T-helper 2 cell treated with Interferon-gamma antibody and Interleukin-4, amounts not matched to agents 5 μg/mL and 100 μg/mL, for 36 hours (primary cell): ENCODE measurements at places on chromosomes 2 and 18.

DNA sequence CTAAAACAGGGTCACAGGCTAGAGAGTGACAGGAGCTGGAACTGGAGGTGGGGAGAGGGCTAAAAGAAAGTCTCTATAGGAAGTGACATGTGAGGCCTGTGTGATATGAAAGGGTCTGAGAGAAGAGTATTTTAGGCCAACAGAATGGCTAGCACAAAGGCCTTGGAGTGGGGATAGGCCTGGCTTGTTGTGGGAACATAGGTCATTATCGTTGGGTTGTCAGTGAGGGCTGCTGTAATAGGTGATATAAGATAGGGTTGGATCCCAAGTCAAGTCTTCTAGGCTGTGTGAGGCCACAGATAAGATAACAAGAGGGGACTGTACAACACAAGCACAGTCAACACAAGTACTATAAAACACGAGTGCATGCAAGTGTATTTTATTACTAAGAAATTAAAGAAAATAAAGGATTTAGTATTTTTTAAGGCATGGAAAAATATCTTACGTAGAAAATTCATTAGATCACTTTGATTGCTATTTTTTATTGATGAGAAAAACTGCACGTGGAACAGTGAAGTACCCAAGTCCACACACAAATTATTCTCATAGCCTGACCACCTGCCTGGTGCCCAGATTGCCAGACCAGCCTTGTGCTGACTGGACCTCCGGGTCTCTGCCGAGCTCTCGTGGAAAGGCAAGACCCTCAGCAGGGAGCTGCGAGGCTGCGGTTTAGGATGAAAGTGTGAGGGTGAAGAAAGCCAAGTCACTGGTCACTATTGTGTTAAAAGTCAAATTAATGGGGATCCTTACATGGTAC lies 14.1 kb downstream of the LTBP1 start:
- DNase-seq: no peak

GRCh38 chr18:31617031-31617717 lies 25.5 kb downstream of the TTR start:
- no peak for DNase-seq

DNA sequence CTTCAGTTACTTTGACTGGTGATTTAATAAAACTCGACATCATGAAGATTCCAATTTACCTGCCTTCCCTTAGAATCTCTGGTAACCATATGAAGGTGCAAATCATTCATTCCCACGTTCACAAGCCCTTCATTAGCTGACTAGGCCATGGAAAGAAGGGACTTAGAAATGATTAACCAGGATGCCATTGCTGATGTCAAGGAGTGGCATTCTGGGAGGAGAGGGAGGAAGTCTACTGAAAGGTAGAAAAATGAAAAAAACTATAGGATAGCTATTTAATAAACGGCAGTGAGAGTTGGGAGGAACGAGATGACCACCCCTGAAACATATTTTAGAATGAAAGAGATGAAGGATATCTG lies 1.4 kb downstream of the ATIC start:
- no peak for DNase-seq

DNA sequence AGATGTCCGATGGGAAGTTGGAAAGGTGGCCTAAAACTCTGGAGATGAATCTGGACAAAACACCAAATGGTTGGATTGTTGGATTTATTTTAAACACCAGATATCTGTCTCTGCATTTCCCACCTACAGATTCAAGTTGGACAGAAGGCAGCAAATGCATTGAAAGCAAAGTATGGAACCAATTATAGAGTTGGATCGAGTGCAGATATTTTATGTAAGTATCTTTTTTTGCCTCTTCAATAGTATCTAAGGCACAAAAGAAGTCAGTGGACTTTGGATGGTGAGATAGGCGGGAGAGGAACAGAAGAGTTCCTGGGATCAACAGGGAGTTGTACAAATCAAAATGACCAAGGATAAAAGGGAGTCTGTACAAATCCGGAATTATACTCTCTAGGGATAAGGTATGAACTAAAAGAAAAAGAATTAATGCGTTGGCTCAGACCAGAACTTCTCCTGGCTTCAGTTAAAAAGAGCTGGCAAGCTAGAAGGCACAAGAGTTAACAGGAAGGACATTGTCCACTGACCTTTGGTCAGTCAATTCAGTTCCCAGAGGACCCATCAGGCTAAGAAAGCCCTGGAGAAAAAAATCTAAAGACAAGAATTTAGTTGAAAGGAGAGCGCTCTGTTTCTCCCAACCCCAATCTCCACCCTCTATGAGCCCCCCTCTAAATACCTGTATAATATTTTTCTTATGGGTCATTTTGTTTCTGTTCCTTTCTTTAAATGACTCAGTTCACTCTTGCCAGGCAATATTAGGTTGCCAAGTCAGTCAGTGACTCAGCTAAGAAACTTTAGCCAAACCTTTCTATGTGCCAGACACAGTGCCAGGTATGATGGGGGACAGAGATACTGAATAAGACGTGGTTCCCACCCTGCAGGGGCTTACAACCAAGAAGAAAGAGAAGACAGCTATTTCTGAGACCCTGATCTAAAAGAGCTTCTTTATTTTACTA lies 29.1 kb downstream of the CPO start:
- no peak for DNase-seq

GRCh38 chr18:79903787-79904356 lies 47.6 kb downstream of the SLC66A2 start:
- no peak for DNase-seq

DNA sequence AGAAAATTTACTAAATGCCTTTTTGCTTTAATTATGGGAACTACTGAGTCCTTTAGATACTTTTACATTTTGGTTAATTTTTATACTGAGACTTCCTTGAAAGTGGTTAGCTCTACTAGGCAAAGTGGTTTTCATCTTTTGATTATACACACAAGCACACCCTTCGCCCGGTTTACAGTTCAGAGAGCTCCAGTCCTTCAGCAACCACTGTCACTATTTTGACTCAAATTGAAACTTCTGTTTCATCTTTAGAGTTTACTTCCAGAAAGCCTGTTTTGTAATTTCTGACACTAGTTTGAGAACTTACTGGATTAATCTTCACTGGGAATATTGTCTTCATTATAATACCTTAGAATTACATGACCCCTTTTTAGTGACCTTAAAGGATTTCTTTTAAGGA lies 140.3 kb upstream of the FOSL2 start:
- DNase-seq: peak; percentile 49

DNA sequence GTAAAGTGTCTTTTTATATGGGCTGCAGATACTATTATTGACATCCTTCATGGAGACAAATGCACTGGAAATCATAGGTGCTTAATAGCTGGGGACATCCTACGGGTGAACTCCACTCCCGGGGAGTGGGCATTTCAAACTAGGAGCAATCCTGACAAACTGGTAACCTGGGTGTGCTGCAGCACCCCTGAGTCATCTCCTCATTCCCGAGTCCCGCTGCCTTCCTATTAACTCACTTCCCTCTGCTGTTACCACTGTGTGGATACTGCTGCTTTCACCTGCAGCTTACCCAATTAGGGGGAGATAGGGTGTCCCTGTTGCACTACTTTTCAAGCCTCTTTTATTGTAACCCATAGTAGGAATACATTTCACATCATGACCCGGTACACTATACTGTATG lies 134.2 kb downstream of the RAPGEF4 start:
- DNase-seq: no peak

DNA sequence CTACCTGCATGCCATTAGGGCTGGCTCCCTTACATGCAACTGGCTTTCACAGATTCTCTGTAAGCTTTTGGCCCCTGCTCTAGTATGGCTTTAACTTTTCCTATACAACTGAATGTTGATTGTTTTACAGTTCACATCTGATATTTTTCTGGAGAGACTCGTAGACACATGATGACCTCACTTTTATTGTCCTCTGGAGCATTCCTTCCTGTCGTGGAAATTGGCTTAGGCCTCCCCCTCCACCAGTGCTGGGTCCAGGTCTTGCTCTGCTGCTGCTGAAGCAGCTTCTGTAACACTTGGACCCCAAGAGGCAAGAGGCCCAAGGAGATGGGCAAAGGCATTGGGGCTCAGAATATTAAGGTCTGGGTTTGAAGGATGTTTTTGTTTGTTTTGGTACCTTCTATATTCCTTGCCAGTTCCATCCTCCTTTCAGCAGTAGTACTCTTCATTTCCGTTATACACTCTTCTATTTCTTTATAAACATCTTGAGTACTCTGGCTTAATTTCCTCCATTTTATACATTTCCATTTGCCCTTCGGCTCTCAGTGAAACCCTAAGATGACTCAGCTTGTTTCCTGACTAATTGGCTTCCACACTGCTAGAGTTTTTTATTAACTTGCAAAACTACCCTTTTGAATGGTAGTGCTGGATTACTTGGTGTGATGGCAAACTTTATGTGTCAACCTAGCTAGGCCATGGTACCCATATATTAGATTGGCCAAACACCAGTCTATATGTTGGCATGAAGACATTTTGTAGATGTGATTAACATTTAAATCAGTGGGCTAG lies 219.8 kb downstream of the CDCA7 start:
- no peak for DNase-seq

- DNase-seq: no peak
These were observed 14.8 kb upstream of the PSD4 start for GRCh38 chr2:113158884-113159553.

DNA sequence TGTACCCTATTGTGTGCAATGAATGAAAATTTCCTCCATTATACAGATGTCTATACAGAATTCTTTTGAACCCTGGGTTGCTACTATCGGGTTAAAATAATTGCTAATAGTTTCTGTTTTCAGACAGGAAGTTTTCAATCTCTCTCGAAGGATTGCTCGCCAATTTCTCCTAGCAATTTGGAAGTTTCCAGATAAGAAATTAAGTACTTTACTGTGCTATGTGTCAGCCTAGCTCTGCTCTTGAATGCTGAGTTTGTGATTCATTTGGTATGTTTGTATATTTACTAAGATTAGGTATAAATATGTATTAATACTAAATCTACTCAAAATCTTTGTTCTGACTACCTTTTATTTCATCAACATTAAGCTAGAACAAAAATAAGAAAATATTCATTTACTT lies 74.6 kb upstream of the ARL5A start:
- no peak for DNase-seq

- DNase-seq: peak; percentile 89
These were observed at the start of gene EFR3B for GRCh38 chr2:25041928-25042320. Gene EFR3B, plus strand, starts transcription at chr2:25042076. Its CDS starts 237 bp downstream, at chr2:25042313.

- no peak for DNase-seq
These were observed 41.5 kb downstream of the SP140 start for GRCh38 chr2:230267059-230267458.

GRCh38 chr2:160288324-160288723 lies 88.3 kb upstream of the ITGB6 start:
- DNase-seq: no peak

DNA sequence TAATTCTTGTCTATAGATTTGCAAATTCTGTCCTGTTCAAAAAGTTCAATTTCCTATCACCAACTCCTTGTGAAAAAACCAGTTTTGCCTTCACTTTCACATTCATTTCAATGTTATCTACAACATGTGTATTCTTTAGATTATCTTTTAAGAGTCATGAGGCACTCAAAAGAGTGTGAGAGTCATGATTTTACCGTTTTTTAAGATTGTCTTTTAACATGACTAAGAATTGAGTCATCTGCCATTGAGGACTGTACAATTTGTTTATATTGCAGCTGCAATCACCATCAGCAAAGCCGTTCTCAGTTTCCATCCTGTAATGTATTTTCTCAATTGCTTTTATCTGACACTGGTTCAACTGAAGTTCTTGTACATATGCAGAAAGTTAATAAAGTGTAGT lies 275.8 kb downstream of the LNPK start:
- DNase-seq: no peak

GRCh38 chr2:204896146-204896545 lies 350.9 kb downstream of the PARD3B start:
- DNase-seq: no peak

DNA sequence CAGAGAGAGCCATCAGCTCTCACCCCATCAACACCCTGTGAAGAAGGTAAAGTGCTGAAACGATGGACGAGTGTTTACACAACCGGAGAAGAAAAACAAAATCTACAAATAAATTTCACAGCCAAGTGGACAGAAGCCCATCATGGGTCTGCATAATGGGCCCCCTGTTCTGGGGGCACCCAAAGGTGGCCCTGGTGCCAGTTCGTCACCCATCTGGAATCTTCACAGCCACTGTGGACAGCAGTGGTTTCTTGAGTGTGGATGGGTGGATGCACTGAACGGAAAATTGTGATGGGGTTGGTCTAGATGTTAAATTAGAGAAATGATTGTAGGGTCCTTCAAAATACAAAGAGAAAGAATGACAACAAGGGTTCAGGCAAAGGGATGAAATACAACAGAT lies 38.8 kb downstream of the ANKMY1 start:
- no peak for DNase-seq

- no peak for DNase-seq
These were observed 56.8 kb upstream of the ETAA1 start for GRCh38 chr2:67340133-67341011.

DNA sequence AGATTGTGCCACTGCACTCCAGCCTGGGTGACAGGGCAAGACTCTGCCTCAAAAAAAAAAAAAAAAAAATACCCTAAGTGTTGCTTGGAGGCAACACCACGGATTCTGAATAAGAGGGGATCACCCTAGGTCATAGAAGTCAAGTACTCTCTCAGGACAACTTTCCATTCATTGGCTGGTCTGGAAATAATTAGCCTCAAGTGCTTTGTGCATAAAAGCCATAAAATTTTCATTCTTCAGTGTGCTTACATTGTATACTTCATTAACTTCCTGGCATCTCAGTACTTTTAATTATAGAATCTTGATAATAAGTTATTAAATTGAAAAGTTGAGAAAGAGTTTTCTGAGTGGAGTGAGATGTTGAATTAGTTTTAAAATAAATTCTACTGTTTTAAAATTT lies 876.1 kb upstream of the FAM98A start:
- no peak for DNase-seq

DNA sequence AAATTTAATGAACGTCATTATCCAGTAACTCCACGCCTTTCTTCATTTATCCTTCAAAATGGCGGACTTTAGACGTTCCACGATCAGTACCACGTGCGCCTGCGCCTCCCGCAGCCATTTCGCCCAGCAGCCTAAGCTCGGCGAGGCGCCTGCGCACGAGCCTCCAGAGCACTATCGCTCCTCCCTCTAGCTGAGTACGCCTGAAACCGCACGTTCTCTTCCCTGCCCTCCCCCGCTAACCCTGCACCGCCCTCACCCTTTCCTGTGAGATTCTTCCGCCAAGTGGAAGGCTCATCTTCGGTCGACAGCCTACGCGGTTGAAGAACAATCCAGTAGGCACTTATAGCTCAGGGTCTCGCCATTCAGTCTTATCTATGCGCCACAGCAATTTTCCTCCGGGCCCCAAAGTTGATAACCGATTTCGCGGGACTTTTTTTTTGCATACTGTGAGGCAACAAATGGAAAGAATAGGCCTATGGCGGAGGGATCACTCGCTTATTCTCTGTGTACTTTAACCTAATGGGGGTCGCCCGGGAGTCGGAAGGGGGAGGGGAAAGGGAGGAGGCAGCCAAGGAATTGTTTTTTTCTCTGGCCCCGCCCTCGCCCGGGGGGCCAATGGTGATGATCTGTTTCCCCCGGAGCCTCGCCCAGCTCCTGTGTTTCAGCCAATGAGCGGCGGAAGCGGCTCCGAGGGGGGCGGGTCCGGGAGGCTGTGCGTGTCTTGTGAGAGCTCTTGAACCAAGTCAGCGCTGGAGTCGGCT lies at the start of gene KDM3A:
Gene KDM3A (plus strand): TSS at position 741 of the 761 bp plus-strand sequence. CDS start 677 bp downstream, outside the sequence.
- DNase-seq: peak; percentile 99

GRCh38 chr2:101382442-101382841 lies 4.9 kb downstream of the CREG2 start:
- DNase-seq: no peak

GRCh38 chr2:141523199-141523598 lies 607.6 kb downstream of the LRP1B start:
- no peak for DNase-seq
